Muscle of leg (tissue), 16 donors: ENCODE measurements at places on chromosomes 13 and 19. TPM values are rescaled to one million over a fixed set of nuclear protein-coding genes. Genes with fewer than 3 reads are reported as not detected.

AP1M2 gene
- 0.27 TPM for total RNA-seq

SIGLEC9 gene
- total RNA-seq = 0.53 TPM

KMT5C gene
- 16.9 TPM for total RNA-seq

CD79A gene
- 0.49 TPM for total RNA-seq

ARGLU1 gene
- 79.1 TPM for total RNA-seq

FREM2 gene
- 8.5 TPM for total RNA-seq

GSX1 gene
- not detected for total RNA-seq

ZNF562 gene
- 41.8 TPM for total RNA-seq

VSTM2B gene
- 0.27 TPM for total RNA-seq

DNA sequence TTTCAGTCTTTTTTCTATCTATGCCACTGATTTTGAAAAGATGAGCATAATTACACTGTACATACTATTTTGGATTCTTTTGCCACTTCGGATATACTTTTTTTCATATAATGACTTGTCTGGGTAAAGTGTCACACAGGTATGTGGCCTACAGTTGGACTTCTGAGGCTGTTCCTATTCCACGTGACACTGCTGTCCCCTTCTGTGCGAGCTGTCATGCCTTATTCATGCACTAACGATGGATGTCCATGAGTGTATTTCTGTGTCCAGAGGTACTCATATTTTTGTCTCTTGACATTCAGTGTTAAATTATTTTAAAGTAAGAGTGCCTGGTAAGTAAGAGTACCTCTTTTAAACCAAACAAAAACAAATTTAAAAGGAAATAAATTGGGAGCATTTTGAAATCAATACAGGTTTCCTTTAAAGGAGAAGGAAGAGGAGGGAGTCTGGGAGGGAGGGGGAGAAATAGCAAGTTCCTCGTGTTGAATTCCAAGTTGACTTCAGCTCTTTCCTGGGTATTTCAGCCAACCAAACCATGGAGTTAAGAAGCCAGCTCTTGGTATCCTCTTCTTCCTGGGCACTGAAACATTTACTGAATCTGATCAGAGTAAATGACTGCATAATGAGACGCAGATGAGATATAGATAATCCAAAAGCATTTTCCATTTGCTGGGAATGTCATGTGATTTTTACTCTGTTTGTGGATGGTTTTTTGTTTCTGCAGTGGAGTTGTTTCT is 61.3 kb downstream of the TNFRSF19 start:
- DNase-seq = no peak

DNA sequence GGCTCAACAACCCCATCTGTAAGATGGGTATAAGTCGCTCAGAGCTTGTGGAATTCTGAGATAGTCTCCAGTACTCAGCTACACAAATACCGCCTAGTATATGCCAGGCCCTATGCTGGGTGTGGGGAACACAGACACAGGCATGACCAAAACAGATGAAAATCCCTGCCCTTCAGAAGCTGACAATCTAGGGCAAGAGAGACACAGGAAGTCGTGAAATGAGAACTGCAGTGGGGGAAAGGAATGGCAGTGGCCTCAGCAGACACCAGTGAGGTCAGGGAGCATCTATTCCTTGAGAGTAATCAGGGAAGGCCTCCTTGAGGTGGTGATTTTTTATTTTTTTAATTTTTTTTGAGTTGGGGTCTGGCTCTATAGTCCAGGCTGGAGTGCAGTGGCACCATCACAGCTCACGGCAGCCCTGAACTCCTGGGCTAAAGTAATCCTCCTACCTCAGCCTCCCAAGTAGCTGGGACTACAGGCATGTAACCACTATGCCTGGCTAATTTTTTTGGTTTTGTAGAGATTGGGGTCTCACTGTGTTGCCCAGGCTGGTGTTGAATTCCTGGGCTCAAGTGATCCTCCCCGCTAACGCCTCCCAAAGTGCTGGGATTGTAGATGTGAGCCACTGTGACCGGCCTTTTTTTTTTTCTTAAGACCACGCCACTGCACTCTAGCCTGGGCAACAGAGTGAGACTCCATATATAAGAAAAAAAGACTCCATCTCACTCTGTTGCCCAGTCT is 3.2 kb downstream of the TMIGD2 start:
- no peak for DNase-seq

DNA sequence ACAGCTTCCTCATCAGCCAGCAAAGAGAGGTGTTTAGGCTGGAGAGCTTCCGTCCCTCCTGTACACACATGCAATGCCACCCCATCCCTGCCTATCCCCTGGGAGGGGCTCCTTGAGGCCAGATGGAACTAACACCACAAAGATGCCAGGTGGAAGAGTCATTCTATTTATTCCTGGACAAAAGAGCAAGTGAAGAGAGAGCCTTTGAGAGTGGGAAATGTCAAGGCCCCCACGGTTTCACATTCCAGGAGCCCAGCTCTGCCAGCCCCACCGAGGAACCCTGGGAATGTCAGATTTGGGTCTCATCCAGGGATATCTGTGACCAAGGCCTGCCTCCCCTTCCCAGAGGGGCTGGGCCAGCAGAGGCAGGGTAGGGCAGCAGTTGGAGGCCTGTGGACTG is 30.8 kb upstream of the IGFL1 start:
- peak; percentile 7 for DNase-seq

- DNase-seq = no peak
These were observed 350.6 kb downstream of the NDFIP2 start for GRCh38 chr13:79831556-79831955.

DNA sequence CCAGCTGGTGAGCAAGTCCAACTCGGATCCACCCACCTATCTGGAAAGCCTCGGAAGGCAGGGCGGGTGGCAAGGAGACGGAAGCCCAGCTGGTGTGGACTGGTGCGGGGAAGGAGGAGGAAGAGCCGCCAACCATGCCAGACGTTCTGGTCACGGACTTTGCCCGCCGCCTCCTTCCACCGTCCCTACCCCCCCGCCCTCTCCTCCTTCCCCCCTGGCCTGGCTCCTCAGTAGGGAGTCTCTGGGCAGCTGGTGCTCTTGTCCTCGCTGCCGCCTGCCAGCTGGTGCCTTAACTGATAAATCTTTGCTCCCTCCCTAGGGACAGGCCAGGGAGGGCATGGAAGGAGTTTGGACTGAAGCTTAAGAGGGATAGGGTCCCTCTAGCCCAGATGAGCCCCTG is 4.8 kb downstream of the SYNGR4 start:
- no peak for DNase-seq

DNA sequence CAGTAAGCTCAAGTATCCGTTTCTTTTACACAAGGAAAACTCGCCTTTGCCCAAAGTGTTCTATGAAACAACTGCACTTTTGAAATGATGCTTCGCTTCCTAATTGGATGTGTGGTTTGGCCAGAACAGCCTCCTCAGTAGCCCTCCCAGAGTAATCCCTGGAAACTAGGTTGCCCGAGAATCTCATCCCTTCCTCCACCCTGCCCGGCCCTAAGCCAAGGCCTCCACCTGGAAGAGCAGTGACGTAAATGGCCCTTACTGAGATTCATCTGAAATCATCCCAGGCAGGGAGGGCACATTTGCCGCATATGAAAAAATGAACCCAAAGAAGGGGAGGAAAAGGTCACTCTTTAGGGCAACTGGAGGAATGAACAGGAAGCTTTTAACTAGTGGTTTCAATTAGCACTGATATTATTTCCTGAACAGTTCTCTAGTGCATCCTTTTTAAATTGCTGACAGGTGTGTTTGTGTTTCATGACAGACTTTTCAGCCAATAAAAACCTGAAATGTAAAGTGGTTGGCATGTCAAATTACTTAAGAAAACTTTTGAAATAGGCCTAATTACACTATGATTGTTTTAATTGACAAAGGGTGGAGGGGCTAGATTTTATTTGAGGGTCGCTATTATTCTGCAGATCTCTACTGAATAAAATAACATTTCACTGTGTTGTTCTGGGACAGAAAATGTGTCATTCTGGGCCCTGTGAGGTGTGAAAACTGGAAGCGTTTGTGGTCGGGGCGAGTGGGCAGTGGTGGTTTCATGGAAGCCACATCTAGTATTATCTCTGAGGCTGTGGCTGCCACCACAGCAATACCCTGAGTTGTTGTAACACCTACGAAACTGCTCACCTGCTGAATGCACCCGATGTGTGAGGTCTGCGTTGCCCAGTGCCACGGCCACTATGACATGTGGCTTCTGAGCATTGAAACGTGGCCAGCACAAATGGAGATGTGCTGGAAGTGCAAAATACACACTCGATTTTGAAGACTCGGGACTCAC is 112.1 kb downstream of the ZIC5 start:
- DNase-seq = no peak

DNA sequence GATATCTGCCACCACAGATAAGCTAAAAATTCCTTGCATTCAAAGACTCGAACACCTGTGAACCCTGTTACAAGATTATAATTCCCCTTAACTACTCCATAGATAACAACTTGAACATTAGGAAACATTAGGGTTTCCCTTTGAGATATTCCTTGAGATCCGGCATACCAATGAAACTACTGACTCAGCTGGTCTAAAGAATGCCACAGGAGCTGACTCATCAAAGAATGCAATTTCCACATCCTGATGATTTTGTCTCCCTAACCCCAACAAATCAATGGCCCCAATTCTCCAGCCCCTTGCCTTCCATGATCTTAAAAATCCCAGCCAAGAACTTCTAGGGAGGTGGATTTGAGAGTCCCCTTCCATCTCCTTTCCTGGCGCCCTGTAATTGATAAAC is 35.6 kb upstream of the ZNF599 start:
- no peak for DNase-seq

- DNase-seq = no peak
These were observed 27.2 kb downstream of the PLEKHJ1 start for GRCh38 chr19:2208975-2209374.

DNA sequence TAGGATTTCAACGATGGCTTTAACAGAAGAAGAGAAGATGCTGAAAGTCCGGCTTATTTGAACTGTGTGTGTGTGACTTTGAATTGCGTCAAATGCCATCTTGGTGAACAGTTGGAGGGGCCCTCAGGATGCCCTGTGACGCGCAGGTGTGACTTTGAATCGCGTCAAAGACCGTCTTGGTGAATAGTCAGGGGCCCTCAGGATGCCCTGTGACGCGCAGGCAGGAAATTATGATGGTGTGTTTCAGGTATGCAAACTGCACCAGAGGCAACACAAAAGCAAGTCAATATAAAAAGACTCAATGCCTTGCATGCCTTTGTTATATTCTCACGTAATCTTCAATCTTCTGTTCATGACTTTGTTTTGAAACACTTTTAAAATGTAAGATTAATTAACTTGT is 29.2 kb downstream of the ATP11A start:
- DNase-seq = no peak

DNA sequence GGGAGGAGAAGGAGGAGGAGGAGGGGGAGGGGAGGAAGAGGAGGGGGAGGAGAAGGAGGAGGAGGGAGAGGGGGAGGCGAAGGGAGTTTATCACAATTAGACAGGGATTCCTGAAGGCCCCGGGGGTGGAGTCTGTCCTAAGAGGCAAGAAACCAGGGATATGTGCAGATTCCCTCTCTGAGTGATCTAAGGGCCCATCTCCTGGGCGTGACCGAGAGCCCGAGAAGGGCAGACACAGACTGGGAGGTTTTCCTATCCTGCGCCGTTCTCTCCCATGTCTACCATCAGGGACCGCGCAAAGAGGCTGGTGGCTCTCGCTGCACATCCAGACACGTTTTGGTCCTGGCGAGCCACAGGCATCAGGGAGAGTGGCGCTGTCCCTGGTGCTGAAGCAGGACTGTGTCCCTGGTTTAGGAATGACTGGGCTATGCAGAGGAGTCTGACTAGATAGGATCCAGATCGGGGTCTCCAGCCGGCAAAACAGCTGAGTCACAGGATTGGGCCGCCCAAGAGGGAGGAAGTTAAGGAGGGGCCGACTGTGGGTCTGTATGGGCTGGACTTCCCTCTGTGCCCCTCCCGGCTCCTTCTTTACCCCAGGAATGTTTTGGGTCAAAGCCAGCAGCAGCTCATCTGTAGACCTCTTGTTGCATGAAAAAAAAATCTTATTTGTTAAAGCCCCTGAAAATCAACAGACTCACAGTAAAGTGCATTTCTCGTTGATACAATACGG is 17.9 kb upstream of the ZNF175 start:
- peak; percentile 83 for DNase-seq

DNA sequence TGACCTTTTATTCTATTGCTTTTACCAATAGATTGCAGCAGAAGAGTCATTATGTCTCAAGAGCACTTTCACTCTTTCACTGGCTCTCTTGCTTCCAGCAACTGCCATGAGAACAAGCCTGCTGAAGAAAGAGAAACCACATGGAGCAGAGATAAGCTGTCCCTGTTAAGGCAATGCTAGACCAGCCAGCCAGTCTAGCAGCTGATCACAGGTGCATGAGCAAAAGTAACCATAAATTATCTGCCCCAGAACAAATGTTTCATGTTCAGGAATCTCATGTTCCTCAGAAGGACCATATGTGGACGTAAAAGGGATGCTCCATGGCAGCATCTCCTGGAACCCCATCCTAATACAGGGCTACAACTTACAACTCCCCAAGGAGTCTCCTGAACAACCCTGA is 20.4 kb upstream of the DCLK1 start:
- DNase-seq = peak; percentile 33

- peak; percentile 83 for DNase-seq
These were observed 12.9 kb upstream of the GARIN5A start for GRCh38 chr19:50489461-50490011.

- no peak for DNase-seq
These were observed 408.4 kb downstream of the SPRY2 start for GRCh38 chr13:79932556-79932955.

- peak; percentile 97 for DNase-seq
These were observed at the start of gene OBI1 for GRCh38 chr13:78658630-78659449. OBI1 (minus strand) TSS chr13:78659155; CDS start chr13:78659120, 35 bp downstream.

GRCh38 chr13:71806886-71807285 is 60.1 kb downstream of the DACH1 start:
- DNase-seq = no peak

DNA sequence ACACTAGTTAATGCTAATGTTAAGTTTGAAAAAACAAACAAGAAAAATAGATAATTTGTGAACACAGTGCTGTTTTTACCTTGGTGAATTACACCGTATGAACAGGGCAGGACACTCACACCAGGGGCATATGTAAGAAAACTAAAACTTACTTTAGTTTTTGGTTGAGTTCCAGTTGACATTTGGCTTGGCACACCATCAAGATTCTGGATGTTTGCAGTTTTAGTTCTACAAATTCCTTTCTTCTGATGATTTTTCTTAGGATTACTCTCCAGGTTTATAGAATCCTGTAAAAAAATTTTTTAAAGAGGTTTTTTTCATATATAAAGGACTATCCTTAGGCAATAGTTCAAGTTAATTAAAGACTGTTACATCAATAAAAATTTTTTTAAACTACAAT is 238.5 kb upstream of the STARD13 start:
- DNase-seq = peak; percentile 75

DNA sequence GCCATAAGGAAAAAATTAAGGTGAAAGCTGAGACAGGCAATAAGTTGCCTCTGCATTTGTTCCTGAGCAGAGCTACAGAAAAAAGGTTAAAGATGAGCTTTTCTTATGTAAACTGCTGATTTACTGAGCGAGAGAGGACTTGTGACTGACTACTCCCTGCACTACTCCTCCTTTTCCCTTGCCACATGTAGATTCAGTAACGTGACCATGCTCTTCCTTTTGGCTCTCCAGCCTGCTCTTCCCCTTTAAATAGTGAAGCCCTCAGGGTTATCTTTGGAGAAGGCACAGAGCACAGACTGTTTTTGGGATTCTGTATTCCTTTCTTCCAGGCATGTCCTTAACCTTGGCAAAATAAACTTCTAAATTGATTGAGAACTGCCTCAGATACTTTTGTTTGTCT is 630.2 kb downstream of the UQCRFS1 start:
- no peak for DNase-seq

- DNase-seq = no peak
These were observed 4.9 kb upstream of the NWD1 start for GRCh38 chr19:16714702-16715287.
